ENCODE measurements at places on chromosomes 16 and 17.
A peak's percentile ranks its signal among the peaks of the same experiment; 100 is the strongest.

DNA sequence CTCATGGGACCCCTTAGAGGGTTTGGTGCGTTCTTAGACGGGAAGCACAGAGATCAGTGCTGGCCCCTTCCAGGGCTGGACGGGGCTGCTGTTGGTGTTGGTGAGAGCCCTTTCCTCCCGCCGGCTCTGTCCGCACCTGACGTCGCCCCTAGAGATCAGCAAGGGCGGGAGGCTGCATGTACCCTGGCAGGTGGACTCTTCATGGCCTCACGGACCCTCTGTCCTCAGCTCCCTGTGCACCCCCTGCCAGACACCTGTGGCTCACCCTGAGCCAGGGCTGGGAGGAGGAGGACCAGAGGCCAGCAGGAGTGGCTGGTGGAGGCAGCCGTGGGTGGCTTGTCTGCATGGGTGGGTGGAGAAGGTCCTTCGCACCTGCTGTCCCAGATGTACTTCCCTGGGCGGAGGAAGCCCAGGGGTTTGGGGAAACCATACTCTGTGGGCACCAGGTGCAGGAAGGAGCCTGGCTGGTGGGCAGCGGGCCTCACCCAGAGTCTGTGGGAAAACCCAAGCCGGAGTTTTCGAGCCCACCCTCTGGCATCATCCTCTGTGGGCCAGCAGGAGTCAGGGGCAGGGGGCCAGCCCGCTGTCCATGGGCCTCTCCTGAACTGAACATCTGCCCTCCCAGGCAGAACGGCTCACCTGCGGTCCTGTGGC is 348.6 kb downstream of the SEC14L1 start:
- DNase-seq: no peak

DNA sequence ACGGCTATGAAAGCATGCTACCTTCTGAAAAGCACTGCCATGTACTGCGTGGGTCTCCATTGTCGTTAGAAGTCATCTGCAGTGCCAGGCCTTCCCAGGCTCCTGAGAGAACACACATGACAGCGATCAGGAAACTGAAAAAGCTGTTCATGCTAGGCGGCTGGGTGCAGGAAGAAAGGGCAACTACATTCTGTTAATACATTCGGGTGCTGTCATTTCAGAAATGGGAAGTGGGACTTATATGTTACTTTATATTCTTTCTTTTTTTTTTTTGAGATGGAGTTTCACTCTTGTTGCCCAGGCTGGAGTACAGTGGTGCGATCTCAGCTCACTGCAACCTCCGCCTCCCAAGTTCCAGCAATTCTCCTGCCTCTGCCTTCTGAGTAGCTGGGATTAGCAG is 19.9 kb downstream of the CFAP20 start:
- no peak for DNase-seq

DNA sequence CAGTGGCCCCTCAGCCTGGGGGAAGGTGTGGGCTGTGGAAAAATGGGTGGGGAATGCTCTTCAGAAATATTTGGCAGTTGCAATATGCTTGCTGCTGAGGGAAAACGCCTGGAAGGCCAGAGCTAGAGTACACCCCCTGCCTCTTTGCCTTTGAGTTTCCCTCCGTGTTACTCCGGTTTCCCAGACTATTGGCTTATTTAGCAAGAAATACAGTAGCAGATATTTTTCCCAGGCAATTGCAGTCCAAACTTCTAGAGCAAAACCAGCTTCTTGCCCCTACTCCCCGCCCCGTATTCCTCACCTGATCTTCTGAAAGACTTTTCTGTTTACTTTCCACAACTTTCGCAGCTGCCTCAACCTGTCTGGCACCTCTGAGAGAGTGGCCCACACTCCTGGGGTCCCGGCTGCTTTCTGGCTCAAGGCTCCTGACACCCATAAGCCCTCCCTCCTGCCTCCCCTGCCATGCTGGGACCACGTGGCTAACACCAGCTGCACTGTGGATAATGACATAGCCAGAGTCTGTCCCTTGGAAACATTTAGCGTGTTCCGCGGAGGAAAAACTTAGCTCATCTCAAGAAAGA is 45.8 kb upstream of the HELZ start:
- no peak for DNase-seq

DNA sequence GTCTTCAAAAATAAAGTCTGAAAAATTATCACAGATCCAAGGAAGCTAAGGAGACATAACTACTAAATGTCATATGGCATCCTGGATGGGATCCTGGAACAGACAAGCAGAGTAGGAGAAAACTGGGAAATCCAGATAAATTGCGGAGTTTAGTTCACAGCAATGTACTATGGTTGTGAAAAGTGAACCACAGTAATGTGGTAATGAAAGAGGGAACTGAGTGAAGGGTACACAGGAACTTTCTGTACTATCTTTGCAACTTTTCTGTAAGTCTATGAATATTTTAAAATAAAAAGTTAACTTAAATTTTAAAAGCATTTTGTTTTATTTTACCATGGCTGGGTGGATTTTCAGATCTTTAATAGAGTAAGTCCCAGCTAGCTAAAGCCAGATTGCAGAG is 16.3 kb downstream of the SLFN12L start:
- DNase-seq: no peak

DNA sequence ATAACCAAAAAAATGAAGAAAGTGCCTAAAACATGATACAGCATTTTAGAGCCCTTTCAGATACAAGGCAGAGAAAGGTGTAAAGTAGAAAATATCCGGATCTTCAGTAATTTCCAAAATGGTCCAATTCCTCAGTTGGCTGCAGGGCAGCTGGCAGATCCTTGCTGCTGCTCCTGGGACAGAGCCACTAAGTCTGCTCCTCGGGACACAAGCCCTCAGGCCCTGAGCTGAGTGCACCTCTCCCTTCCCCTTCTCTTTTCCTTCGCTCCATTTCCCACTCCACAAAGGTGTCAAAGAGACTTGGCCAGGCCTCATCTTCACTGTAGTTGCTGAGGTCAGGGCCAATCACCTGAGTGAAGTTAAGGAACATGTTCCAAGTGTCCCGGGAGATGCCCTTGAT is 40.5 kb downstream of the DCUN1D3 start:
- no peak for DNase-seq

DNA sequence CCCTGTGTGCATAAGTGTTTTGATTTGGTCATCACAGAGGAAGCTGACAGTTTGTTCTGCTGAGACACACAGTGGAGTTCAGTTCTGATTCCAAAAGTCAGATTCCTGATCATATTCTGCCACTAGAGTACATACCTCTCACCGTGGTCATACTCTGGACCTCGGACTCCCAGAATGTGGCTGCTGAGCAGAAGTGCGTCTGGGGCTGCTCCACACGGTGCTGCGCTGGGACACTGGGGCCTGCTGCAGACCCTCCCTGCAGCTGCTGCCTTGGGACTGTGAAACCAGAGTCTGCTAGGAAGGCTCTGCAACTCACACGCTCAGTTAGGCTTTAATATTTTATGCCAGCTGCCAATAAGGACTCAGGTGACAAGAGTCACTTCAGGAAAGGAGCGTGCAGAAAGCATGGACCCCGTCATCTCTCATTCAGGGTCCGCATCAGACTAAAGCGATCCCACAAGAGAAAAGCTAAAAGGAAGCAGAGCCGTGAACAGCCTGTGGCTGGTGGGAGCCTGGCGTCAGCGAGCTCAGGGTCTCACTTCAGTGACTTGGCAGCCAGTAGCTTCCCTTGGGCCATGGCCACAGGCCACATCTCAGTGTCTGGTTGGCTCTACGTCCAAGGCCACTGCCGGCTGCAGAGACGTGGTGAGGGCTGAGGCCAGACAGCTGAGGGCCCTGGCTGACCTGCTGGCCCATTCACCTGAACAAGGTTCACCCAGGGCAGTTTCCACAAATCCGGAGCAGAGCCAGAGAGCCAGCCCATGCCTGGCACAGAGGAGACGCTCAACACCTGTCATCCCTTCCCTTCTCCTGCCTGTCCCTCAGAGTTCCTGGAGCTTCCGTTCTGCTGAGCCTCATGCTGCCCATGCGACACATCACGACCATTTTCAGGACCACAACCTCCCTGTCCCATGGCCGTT is 24.7 kb upstream of the KIFC3 start:
- DNase-seq: peak; percentile 53

- DNase-seq: peak; percentile 85
Observed at GRCh38 chr17:76968707-76969597, 100.7 kb downstream of the MGAT5B start.

DNA sequence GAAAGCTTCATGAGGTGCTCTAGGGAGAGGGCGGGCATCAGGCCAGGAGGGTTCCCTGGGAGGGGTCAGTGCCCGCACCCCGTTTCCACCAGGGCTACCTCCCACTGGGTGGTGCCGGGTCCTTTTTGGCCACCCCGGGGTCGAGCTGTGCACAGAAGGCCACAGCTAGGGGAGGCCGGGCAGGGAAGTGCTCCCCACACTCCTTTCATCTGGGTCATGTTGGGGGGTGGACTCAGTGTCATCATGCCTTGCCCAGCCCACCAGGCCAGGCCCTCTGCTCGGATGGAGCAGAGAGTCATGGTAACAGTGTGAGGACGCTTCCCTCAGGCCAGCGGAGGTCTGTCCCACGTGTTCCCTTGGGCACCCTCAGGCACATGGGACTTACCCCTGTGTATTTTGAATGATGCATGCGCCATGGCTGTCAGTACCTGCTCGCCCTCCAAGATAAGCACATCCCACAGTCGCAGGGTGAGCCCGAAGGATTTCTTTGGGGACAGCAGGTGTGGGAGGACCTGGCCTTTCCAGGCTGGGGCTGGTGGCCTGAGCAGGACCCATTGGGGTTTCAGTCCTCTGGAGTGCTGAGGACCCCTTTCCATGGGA is 46.4 kb downstream of the TNFRSF13B start:
- DNase-seq: no peak

- DNase-seq: no peak
Observed at GRCh38 chr16:71542377-71542776, 16.2 kb downstream of the CHST4 start.

DNA sequence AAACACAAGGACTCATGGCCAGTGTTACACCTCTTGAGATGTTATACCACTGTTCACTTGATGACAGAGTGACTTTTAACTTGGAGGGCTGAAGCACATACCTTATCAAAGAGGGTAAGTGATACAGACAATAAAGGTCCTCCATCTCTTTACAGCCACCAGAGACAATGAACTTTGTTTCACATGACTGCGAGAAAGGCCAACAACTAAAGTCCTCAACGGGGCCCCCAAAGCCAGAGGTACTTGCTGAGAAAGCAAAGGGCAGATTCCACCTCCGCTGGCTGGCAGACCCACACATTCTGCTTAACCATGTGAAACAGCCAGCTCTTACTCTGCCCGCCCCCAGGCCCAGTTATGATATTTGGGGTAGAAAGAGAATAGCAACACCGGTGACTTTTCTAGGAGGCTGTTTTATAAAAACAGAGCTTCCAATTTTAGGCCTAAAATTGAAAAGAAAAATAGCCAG is 21.4 kb downstream of the DCUN1D3 start:
- no peak for DNase-seq

GRCh38 chr17:47847341-47848197 is 3.4 kb downstream of the SP6 start:
- no peak for DNase-seq

GRCh38 chr16:67857547-67858233 is 10.2 kb upstream of the CENPT start:
- DNase-seq: no peak

GRCh38 chr17:1034652-1035210 is 37.8 kb downstream of the TIMM22 start:
- no peak for DNase-seq

DNA sequence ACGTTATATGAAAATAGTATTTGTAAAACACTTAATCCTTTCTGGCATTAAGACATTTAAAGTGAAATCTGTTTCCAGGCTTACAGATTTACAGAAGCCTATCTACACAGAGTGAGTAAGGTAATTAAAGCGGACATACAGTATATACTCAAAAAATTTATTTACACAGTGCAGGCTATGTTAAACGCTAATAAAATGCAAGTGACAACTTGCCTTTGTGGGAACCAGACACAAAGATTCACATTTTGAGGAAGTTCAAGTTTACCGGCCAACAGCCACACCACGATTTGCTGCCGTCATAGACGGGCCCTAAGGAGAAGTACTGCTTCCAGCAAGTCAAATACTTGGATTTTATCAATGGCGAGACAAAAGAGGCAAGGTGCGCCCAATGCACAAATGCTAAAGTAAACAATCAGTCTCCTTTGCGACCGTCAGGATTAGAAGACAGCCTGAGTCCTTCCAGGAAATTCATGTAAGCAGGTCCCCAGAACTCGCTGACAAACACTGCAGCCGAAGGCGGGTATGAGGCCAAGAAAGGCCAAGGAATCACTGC is 801 bp downstream of the VPS35 start:
- DNase-seq: no peak

- no peak for DNase-seq
Observed at GRCh38 chr17:40338941-40339649, 25.4 kb downstream of the GJD3 start.

GRCh38 chr16:56589141-56590039 is at the start of gene MT3:
Gene MT3 (plus strand): TSS chr16:56589528. CDS start chr16:56589591, 63 bp downstream.
- peak; percentile 67 for DNase-seq

DNA sequence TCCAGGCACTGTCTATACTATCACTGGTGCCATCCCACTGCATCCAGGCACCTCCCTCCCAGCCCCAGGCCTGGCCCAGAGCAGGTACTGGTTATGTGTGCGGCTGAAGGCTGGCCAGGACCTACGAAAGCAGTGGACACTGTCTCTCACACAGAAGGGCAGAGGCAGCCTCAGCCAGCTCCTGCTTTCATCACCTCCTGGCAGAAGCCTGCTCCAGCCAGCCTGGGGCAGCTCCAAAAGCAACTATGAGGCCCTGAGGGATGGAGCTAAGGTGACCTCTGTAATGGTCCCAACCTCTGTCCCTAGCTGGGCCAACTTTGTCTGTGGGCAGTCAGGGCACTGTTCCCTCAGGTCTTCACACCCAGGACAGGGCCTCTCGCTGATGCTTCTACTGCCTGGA is 18.8 kb downstream of the HSD11B2 start:
- DNase-seq: no peak

GRCh38 chr17:82876602-82877379 is 37.0 kb upstream of the ZNF750 start:
- DNase-seq: no peak

DNA sequence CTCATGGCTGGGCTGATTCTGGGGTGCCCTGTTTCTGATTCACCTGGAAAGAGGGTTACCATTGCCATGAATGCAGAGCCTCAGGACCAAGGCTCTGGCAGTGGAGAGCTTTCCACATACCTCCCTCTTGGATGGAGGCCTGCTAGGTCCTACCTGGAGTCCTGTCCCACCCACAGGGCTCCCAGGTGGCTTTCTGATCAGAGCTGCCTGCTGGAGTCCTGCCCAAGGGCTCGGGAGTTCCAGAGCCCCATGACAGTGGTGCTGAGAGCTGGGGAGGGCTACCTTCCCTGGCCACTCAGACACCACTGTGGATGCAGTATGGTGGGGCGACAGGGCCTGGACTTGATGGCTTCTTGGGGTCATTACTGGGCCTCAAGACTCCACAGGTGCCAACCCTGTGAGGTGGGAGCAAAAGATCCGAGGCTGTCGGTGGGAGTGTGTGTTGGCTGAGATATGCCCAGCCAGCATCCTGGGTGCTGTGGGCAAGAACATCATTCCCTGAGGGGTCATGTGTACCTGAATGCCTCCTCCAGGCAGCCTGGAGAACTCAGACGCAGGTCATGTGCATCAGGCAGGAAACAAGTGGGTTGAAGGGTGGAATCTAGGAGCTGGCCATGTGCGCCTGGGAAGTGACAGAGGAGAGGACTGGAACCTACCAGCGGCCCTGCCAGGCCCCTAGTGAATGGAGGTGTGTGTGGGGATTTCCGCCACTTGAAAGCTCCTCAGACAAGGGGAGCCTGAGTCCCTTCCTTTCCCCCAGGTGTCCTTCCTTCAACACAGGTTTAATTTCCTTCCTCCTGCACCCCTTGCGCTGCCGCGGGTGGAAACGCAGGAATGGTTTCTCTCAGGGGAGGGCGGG is 2.3 kb upstream of the WNT3 start:
- DNase-seq: no peak
